ENCODE measurements at places on chromosomes 2 and 18. TPM values are rescaled to one million over a fixed set of nuclear protein-coding genes. Genes with fewer than 3 reads are reported as not detected.

Gene MAPRE3
- total RNA-seq = 1.3 TPM

- H3K27me3 ChIP-seq = peaks cover 14% of the 10 kb centered on the region
- no peaks in the 10 kb centered on the region for H3K36me3 ChIP-seq
- no peak overlapping the region for H3K27ac ChIP-seq
- no peaks in the 10 kb centered on the region for H3K4me1 ChIP-seq
Measured at GRCh38 chr18:3877678-3878077, 427.7 kb downstream of the TGIF1 start.

Gene NEURL3
- total RNA-seq = 0.38 TPM

DNA sequence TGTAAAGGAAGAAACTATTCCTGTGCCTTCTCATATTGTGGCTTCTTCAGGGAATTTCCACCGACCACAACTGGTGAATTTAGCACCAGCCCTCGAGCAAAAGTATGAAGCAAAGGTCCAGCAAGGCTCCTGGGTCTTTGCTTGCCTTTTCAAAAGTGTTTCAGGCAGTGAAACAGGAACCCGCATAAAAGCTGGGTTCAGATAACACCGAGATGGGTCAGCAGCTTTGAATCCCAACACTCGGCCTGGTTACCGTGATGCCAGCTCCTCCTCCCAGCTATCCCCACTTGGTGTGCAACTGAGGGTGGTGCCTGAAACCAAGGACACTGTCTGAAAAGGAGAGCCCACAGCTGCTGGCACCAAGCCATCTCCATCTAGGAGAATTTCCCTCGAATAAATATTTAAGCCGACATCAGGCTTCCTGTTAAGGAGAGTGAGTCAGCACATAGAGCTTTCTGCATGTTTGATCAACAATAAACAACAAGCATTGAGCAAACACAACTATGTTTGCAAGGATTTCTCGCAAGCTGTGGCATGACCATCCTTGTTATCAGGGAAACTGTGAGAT is 69.5 kb downstream of the ANTXR1 start:
- no peaks in the 10 kb centered on the region for H3K36me3 ChIP-seq
- no peak for DNase-seq
- H3K4me3 ChIP-seq = no peak overlapping the region
- no peaks in the 10 kb centered on the region for H3K4me1 ChIP-seq
- H3K27ac ChIP-seq = no peak overlapping the region
- H3K27me3 ChIP-seq = peaks cover 78% of the 10 kb centered on the region

DNA sequence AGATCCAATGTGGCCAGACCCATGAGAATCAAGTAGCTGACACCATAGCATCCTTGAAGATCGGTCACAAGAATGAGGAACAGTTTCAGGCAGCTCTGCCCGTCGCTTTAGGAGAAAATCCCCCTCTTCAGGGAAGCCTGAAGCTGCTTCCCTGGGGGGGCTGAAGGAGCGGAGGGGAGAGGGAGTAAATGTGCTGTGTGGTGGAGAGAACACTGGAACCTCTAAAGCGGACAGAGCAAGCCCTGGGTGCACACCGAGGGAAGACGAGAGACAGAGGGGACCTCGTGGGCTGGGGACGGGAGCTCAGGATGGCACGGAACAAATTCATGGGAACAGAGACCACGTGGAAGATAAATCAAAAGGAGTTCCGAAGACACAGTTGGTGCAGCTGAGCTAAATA is 154.3 kb downstream of the NDUFA10 start:
- peaks cover 6% of the 10 kb centered on the region for H3K27me3 ChIP-seq
- no peak overlapping the region for H3K27ac ChIP-seq
- no peak overlapping the region for H3K4me3 ChIP-seq
- H3K4me1 ChIP-seq = no peaks in the 10 kb centered on the region
- H3K36me3 ChIP-seq = no peaks in the 10 kb centered on the region

Gene WDSUB1
- 5.1 TPM for total RNA-seq

Gene DCDC2C
- total RNA-seq = not detected

Gene SGO2
- total RNA-seq = 39.7 TPM

DNA sequence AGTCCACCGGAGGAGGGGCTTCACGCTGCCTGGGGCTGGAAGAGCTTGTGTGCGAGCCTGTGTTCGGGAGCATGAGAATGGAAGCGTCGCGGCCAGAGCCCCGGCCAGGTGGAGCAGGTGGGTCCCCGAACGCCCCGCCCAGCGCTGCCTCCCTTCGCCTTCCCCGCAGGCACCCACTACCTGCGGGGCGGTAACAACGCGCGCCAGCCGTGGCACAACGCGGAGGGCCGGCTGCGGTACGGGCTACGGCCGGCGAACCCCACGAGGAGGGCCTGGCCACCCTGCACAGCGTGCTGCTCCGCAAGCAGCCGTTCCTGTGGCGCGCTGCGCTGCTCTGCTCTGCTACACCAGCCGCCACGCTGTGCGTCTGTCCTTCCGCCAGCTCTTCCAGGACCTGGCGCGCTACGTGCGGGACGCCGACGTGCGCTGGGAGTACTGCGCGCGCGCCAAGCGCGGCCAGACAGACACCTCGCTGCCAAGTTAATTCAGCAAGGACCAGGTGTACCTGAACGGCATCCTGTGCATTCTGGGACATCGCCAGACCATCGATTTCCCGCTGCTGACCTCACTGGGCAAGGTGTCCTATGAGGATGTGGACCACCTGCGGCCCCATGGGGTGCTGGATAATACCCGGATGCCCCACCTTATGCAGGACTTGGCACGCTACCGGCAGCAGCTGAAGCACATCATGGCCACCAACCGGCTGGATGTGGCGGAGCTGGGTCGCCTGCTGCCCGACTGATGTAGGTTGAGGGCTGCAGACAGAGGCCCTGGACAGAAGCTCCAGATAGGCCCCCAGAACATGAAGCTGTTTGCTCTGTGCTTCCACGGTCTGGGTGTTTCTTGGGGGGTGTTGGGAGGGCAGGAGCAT is 200.6 kb downstream of the NAPG start:
- H3K4me1 ChIP-seq = no peaks in the 10 kb centered on the region
- no peak overlapping the region for H3K27ac ChIP-seq
- H3K27me3 ChIP-seq = peaks cover 9% of the 10 kb centered on the region

Gene B4GALT6
- total RNA-seq = 1.8 TPM

DNA sequence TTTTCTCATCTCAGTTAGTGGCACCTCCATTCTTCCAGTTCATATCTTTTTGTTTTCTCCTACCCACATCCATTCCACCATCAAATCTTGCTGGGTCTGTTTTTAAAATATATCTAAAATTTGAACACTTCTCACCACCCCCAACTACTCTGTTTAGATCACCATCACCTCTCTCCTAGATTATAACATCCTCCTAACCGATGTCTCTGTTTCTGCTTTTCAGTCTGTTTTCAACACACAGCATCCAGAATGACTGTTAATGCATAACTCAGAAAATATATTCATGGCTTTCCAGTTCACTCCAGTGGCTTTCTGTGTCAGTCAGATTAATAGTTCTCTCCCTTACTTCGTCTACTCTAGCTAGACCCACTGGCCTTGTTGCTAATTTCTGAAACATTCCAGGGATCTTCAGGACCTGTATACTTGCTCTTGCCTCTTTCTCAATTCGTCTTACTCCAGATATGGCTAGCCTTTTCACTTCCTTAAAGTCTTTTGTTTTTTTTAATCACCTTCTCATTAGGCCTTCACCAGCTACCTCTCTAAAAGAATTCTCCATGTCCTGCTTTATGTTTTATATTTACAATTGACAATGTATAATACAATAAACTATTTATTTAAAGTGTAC is 105.3 kb downstream of the COMMD1 start:
- H3K27ac ChIP-seq = no peak overlapping the region
- no peak for DNase-seq
- no peaks in the 10 kb centered on the region for H3K36me3 ChIP-seq

DNA sequence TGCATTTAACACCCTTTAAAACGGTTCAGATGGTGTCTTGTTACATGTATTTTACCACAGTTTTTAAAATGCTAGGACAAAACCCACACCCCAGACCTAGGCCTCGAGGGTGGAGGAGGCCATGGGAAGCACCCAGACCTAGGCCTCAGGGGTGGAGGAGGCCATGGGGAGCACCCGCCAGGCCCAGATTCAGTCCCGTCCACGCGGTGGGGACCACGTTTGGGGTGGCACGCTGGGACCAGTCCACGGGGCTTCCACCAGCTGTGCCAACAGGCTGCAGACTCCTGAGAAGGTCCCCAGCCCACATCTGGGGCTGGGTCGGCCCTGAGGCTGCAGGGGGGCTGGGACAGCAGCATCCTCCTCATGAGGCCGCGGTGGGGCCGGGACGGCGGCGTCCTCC is 63.4 kb downstream of the SLC66A2 start:
- H3K4me3 ChIP-seq = no peak overlapping the region
- H3K36me3 ChIP-seq = peaks cover 2% of the 10 kb centered on the region
- no peak for DNase-seq
- H3K27ac ChIP-seq = no peak overlapping the region
- no peaks in the 10 kb centered on the region for H3K27me3 ChIP-seq
- peaks cover 11% of the 10 kb centered on the region for H3K4me1 ChIP-seq

GRCh38 chr2:29753671-29754444 is 167.5 kb downstream of the ALK start:
- H3K36me3 ChIP-seq = no peaks in the 10 kb centered on the region
- no peak overlapping the region for H3K4me3 ChIP-seq
- H3K4me1 ChIP-seq = no peaks in the 10 kb centered on the region
- no peak overlapping the region for H3K27ac ChIP-seq
- H3K27me3 ChIP-seq = peaks cover 2% of the 10 kb centered on the region

DNA sequence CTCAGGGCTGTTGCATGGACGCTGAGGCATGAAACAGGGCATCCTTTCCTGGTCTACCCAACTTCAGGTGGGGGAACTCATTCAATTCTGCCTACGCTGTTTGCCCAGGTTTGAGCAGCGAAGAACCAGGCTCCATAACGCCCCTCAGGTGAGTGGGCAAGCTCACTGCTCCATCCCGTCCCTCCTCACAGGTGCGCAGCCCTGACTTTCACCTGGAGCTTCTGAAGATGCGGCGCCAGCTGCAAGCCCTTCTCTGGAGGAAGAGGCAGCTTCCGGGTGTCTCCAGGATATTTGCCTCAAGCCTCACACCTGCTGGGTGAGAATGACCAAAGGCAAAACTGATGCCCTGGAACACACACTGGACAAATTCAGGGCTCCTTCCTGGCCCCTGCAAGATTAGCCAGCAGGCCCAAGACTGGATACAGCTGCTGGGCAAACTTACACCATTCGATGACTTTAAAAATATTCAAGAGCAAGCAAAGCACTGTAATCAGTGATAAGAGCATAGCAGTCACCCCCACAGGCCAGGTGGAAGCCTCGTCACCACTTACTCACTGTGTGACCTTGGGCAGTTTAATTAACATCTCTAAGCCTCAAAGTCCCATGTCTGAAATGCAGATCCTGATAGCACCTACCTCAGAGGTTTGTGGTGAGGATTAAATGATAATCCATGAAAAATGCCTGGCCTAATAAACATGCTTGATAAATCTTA is 97.7 kb downstream of the GYPC start:
- H3K27ac ChIP-seq = no peak overlapping the region
- H3K36me3 ChIP-seq = peaks cover 1% of the 10 kb centered on the region
- H3K4me1 ChIP-seq = peaks cover 17% of the 10 kb centered on the region

- peaks cover 27% of the 10 kb centered on the region for H3K4me1 ChIP-seq
- DNase-seq = no peak
- H3K36me3 ChIP-seq = peaks cover 15% of the 10 kb centered on the region
- H3K27ac ChIP-seq = no peak overlapping the region
- no peak overlapping the region for H3K4me3 ChIP-seq
Measured at GRCh38 chr2:231716666-231717280, 8.4 kb downstream of the PTMA start.

DNA sequence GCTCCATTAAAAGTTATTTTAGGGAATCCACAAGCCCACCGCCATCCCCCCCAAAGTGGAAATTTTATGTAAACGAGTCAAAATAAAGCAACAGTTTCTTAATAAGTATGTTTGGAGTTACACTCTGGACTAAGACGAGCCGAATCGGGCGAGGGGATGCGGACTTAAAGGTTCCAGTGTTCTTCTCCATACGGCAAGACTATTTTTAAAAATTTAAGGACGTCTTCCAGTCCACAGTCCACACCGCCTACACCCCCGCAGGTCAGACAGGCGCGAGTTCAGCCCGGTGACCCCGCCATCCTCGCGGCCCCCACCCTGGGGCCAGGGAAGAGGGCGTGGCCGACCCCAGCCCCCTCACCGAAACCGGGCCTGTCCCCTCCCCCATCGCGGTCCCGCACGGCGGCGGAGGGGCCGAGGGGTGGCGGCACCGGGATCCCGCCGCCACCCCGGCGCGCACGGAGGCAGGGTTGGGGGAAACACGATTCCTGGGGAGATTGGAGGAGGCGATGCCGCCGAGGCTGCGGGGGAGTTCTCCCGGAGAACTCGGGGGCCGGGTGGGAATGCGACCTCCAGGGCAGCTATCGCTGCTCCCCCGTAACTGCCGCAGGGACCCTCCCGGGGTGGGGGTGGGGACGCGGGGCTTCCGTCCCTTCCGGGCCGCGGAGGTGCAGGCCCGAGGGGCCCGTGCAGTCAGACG is 24.5 kb upstream of the SMAD7 start:
- no peak for DNase-seq
- no peaks in the 10 kb centered on the region for H3K36me3 ChIP-seq
- no peak overlapping the region for H3K27ac ChIP-seq
- H3K4me1 ChIP-seq = peaks cover 10% of the 10 kb centered on the region
- H3K27me3 ChIP-seq = peaks cover 50% of the 10 kb centered on the region

Gene NGEF
- not detected for total RNA-seq

Gene SIGLEC15
- not detected for total RNA-seq

Gene IL36G
- not detected for total RNA-seq

GRCh38 chr2:111116843-111117597 is 3.7 kb upstream of the BCL2L11 start:
- DNase-seq = peak; percentile 77
- H3K27ac ChIP-seq = no peak overlapping the region
- peaks cover 45% of the 10 kb centered on the region for H3K4me1 ChIP-seq
- peak overlapping the region; percentile 64 for H3K4me3 ChIP-seq

GRCh38 chr2:205665791-205666190 is 16.5 kb upstream of the NRP2 start:
- H3K27me3 ChIP-seq = peaks cover 10% of the 10 kb centered on the region
- H3K27ac ChIP-seq = no peak overlapping the region
- DNase-seq = no peak
- peaks cover 3% of the 10 kb centered on the region for H3K4me1 ChIP-seq

Gene ZNF396
- 0.70 TPM for total RNA-seq

DNA sequence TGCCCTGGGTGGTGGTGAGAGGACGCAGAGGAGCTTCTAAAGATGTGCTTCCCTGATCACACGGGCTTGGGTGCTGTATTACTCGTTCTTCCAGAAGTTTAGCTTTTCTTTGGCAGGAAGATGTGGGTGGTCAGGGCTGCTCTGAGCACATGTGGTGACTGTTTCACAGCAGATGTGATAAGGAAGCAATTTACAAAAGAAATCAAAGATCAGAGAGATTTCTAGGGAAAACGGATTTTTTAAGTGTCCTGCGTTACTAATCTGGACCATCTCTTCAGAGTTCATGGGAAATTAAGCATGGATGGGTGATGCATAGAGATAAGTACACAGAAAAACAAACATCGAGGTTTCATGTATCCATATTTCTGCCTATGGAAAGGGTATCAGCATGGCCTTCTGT is 99.4 kb downstream of the WDSUB1 start:
- no peaks in the 10 kb centered on the region for H3K36me3 ChIP-seq
- no peak for DNase-seq
- no peak overlapping the region for H3K27ac ChIP-seq
- no peak overlapping the region for H3K4me3 ChIP-seq
- H3K27me3 ChIP-seq = no peaks in the 10 kb centered on the region
- H3K4me1 ChIP-seq = peaks cover 12% of the 10 kb centered on the region

All from activated CD8-positive, alpha-beta memory T cell treated with anti-CD3 and anti-CD28 coated beads, Interleukin-2, amount 10 ng/mL, durations not matched to agents 7 days and 5 days (primary cell).